ENCODE measurements at places on chromosomes 4 and X. TPM values are rescaled to one million over a fixed set of nuclear protein-coding genes. Genes with fewer than 3 reads are reported as not detected.

GRCh38 chr4:80448056-80448455 lies 112.5 kb downstream of the CFAP299 start:
- DNase-seq, result no peak

The CT45A2 gene
- polyA plus RNA-seq, result not detected

DNA sequence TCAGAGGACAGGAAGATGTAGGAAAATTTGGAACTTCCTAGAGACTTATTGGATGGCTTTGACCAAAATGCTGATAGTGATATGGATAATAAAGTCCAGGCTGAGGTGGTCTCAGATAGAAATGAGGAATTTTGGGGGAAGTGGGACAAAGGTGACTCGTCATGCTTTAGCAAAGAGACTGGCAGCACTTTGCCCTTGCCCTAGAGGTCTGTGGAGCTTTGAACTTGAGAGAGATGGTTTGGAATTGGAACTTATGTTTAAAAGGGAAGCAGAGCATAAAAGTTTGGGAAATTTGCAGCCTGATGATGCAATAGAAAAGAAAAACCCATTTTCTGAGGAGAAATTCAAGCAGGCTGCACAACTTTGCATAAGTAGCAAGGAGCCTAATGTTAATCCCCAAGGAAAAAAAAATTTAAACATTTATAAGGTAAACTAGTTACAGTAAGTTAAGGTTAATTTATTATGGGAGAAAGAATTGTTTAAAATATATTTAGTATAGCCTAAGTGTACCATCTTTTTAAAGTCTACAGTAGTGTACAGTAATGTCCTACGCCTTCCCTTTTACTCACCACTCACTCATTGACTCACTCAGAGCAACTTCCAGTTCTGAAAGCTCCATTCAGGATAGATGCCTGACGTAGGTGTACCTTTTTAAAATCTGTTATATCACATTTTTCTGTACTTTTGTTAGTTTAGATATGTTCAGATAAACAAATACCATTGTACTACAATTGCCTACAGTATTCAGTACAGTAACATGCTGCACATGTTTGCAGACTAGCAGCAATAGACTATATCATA lies 101.2 kb downstream of the FAM13A start:
- DNase-seq, result no peak

DNA sequence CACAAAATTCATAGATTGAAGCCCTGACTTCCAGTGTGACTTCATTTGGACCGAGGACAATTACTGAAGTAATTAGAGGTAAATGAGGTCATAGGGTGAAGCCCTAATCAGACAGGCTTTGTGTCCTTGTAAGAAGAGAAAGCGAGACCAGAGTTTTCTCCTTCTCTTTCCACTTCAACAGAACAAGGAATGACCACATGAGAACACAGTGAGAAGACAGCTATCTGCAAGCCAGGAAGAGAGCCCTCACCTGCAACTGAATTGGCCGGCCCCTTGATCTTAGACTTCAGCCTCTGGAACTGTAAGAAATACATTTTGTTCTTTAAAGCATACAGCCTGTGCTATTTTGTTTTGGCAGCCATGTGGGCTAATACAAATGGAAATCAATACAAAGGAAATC lies 67.1 kb upstream of the PRKG2 start:
- no peak for DNase-seq
